ENCODE measurements at places on chromosomes 2 and 18.

DNA sequence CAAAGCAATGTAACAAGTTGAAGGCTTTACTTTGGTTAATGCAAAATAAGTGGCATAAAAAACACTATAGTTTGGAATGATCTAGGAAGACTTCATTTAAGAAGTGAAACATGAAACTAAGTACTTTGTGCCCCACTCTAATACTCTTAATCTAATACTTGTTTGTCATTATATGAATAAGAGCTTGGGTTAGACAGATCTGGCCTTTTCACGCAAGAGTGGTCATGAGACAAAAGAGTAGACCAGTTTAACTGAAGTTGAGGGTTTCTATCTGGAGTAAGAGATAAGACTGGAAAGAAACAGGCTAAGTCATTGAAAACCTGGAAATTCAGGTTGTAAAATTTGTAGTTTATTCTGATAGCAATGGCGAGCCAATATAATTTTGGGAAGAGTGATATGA, 2.8 kb downstream of the SLC30A6 start:
- DNase-seq = peak; percentile 92

- no peak for DNase-seq
These were observed 53.1 kb upstream of the ATP5MC3 start for GRCh38 chr2:175234650-175235049.

GRCh38 chr18:50675043-50675442, 115.2 kb downstream of the MAPK4 start:
- no peak for DNase-seq

DNA sequence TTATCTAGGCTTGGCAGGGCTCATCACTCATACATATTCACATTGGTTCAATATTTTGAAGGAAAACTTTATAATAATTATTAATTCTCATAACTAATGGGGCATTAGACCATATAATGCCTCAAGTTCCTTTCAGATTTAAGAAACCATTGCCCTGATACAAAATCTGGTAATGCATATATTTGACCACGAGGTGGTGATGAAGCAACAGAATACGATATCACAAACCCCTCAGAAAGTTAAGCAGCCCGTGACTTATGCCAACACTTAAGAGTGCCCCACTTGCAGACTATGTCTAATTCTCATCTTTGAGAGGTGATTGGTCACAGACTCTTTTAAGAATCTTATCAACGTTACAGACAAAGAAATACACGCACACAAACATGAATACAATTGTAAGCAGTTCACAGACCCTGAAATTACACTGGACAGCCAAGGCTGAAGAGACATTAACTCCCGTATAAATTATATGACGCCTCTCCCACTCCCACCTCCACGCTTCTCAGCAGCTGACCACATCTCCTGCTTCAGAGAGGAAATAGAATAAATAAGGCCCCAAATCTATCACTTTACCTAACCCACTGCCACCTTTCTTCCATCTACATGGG, 20.7 kb upstream of the DNAH6 start:
- peak; percentile 80 for DNase-seq

DNA sequence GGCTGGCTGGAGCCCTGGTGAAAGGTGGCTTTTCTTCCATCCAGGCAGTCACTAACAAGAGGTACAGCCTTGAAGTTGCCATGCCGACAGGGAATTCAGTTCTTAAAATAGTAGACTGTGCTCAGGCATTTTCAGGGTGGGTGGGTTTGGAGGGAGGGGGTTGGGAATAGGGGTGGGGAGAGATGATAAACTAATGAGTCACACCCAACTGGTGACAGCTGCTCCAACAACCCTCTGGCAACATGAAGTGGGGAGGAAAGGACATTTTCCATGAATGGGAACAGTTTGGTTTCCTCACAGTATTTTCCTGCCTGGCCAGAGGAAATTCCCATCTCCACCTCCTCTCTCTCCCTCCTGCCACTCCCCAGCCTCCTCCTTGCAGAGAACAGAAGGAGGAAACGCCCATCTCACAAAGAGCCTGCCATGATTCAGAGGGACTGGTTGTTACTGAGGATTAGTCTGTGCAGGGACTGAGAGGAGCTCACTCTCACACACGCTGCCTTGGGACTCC, 113.0 kb upstream of the SLC1A4 start:
- no peak for DNase-seq

- no peak for DNase-seq
These were observed 1183.6 kb downstream of the LRP1B start for GRCh38 chr2:140947236-140947635.

DNA sequence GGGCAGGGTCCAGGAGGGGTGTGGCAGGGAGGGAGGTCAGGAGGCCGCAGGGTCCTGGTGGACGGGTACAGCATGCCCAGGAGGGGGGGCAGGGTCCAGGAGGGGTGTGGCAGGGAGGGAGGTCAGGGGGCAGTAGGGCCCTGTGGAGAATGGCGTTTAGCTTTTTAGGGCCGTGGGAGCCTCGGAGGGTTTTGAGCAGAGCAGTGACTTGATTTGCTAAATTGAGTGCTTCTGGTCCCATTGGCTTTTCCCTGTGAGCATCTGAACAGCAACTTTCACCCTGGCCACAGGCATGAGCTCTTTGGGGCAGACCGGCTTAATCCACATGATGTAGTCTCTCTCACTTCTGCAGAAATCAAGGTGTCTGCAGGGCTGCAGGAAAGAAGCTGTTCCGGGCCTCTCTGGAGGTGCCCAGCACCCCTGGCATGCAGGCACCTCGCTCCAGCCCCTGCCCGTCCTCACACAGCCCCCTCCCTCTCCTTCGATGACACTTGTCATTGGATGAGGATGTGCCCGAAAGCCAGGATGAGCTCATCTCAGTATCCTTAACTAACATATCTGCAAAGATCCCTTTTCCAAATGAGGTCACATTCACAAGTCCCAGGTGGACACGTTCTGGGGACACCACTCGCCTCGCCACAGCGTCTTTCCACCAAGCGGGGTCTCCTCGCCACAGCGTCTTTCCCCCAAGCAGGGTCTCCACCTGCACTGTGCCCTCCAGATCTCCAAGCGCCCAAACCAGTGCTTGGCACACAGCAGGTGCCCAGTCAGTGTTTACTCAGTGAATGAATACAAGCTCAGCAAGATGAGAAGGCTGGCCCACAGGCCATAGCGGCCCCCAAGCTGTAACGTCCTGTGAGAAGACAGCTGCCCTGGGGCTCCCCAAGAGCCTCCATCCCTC, 94.0 kb downstream of the NDUFA10 start:
- DNase-seq = no peak

DNA sequence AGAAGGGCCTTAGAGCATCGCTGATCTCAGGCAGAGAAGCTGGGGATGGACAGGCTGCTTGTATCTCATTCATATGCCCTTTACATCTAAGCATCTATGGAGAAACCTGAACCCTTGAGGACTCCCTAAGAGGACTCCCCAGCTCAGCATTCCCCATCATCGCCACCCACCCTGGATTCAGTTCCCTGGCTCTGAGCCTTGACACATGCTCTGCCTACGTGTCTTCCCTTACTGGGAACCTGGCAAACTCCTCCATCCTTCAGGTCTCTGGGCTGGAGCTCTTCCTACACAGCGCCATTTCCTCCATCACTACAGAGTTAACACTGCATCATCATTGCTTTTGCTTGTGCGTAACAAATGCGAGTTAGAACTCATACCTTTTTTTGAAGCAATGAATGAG, 31.2 kb upstream of the OTOF start:
- no peak for DNase-seq

DNA sequence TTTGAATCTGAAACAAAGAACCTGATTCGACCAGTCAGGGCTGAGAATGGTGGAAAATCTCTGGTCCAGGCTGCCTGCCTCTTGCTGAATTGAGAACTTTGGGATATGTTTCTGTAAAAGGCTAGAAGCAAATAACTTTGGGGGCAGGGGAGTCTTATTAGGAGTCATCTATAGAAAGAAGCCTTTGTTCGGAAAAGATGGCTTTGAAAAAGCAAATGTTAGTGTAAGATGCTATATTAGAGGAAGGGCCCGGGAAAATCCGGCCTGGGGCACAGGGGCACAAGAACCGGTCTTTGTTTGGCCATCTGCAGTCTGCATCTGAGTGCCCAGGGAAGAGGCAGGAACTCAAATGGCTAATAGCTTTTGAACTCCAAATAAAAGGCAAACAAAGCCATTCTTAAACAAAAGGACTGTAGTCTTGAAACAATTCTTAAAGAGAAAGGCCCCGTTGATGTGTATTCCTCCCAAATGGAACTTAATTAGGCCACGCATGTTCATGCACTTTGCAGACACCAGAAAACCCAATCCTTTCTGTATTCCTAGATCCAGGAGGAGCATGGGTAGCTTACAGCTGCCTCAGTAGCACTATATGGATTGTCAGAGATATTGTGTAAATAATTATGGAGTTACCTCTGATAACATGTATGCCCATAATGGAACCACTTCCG, 180.0 kb upstream of the ARL4C start:
- no peak for DNase-seq

- no peak for DNase-seq
These were observed 278.7 kb downstream of the BCL2 start for GRCh38 chr18:63040788-63041410.

GRCh38 chr2:8882094-8882493, 44.7 kb upstream of the KIDINS220 start:
- DNase-seq = peak; percentile 70

DNA sequence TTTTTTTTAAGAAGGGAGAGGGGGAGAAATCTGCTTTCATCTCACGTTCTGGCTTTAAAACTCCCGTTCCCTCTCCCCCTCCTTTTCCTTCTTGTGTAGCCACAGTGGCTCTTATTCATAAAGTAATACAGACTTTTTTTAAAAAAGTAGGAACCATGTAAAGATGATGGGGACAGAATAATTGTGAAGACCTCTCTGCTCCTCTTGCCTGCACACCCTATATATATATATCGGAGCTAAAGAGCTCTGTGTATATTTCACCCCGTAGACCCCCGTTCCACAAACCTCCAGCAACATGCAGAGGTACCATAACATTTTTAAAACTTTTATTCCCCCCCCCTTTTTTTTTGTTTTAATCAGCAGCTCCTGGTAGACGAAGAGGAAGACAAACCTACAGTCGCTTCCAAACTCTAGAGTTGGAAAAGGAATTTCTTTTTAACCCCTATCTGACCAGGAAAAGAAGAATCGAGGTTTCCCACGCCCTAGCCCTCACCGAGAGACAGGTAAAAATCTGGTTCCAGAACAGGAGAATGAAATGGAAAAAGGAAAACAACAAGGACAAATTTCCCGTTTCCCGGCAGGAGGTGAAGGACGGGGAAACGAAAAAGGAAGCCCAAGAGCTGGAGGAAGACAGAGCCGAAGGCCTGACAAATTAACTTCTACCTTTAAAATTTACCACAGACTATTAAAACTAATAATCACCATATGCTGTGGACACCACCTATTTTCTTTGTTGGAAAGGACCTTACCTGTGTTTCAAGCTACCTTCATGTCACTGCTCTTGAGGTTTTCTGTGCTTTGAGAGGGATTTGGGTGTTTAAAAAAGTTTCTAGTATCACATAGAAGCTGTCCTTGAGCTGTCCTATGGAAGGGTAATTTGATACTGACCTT, 1.7 kb downstream of the HOXD8 start:
- no peak for DNase-seq

GRCh38 chr2:169716238-169716886, 17.3 kb upstream of the KLHL23 start:
- DNase-seq = peak; percentile 75

GRCh38 chr2:60335533-60336237, 217.8 kb downstream of the BCL11A start:
- DNase-seq = peak; percentile 41

GRCh38 chr2:28709101-28709500, 42.5 kb upstream of the PPP1CB start:
- no peak for DNase-seq
